ENCODE measurements at places on chromosomes 7 and 10.

DNA sequence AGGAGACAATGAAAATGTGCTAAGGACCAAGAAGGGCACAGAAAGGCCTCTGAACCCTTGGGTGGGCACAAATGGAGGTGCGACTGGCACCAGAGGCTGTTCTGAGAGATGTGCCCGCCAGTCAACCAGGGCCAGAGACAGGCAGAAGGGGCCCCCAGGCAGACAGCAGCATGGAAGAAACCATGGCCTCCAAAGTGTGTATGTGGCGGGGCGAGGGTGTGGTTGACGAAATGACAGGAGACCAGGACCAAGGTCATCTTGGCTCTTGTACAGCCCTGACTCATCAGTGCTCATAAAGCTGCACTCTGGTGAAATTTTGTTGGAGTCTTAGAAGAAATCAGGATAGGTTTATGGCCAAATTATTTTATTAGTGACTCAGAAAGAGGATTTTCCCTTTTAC is 4.0 kb upstream of the MRPS24 start:
- DNase-seq = no peak

DNA sequence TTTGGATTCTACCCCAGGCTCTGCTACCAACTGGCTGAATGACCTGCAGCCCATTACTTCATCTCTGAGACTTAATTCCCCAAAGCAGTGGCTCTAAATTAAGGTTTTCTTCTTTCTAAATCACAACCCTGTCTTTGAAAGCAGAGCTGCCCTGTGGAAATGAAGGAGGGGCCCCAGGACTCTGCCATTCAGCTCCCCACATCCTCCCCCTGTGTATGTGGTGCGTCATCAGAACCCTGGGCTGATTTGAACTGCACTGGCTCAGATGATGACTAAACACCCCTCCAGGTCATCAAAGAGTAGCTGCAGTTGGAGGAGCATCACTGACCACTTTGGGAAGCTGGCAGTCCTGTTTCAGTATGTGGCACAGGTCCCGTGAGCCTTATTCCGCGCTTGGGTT is 46.6 kb downstream of the BPGM start:
- no peak for DNase-seq

DNA sequence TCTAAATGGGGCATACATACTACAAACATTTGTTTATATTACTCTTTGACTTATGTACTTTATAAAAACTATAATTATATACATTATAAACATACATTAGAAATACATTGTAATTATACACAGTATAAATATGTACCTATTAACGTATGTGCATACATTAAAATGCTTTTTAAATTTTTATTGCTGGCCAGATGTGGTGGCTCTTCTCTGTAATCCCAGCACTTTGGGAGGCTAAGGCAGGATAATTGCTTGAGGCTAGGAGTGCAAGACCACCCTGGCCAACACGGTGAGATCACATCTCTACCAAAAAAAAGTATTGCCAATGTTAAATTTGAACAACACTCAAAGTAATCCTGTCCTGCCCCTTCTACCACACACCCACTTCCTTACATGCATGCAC is 1037.0 kb downstream of the GRM8 start:
- DNase-seq = no peak

- no peak for DNase-seq
Observed at GRCh38 chr7:97307521-97308108, 190.1 kb downstream of the SDHAF3 start.

- no peak for DNase-seq
Observed at GRCh38 chr7:44534501-44534900, 6.6 kb downstream of the NPC1L1 start.

DNA sequence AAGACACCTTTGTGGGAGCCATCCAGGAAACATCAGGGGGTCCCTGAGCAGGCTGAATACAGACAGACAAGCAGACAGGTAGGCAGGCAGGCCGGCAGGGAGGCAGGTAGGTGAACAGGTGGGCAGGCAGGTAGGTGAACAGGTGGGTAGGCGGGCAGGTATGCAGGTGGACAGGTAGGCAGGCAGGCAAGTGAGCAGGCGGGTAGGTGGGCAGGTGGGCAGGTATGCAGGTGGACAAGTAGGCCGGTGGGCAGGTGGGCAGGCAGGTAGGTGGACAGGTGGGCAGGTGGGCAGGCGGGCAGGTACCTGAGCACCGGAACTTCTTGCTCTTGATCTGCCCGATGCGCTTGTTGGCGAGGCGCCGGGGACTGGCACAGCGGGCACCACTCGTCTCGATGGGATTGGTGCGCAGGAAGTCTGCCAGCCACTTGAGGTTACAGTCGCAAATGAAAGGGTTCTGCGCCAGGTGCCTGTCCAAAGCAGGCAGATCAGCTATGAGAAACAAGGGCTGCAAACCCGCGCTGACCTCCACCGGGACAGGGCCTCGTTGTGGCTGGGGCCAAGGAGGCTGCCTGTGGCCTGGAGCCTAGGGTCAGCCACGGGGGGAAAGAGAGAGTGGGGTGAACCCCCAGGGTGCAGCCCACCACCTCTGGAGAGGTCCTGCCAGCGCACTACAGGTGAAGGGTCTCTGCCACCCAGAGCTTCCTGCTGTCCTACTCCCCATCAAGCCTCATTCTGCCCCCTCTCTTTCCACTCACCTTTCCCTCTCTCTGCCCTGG is 136.9 kb downstream of the SLIT1 start:
- no peak for DNase-seq

DNA sequence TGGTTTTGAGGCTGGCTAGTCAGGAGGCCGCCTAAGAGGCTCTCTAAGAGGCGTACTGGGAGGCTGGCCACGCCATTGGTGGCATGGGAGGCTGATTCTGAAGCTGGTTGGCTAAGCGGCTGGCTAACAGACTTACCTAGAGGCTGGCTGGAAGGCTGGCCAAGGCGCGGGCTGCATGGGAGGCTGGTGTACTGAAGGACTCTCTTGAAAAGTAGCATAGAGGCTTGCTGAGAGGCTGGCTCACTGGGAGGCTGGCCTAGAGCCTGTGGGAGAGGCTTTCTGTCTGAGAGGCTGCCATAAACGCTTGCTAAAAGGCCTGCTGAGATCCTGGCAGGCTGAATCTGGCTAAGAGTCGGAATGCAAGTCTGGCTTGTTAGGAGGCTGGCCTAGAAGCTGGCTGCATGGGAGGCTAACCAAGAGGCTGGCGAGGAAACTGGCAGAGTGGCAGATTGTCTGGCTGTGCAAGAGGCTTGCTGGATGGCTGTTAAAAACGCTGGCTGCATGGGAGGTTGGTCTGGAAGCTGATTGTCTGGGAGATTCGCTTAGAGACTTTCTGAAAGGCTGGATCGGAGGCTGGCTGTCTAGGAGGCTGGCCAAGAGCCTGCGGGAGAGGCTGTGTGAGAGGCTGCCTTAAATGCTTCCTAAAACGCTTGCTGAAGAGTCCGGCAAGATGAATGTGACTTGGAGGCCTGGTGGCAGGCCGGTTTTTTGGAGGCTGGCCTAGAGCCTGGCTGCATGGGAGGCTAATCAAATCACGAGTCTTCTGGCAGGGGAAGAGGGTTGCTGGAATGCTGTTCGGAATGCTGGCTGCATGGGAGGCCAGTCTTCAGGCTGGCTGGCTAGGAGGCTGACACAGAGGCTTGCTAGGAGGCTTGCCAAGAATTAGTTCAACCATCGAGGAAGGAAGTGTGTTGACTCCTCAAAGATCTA is 134.2 kb downstream of the OR13A1 start:
- DNase-seq = no peak

DNA sequence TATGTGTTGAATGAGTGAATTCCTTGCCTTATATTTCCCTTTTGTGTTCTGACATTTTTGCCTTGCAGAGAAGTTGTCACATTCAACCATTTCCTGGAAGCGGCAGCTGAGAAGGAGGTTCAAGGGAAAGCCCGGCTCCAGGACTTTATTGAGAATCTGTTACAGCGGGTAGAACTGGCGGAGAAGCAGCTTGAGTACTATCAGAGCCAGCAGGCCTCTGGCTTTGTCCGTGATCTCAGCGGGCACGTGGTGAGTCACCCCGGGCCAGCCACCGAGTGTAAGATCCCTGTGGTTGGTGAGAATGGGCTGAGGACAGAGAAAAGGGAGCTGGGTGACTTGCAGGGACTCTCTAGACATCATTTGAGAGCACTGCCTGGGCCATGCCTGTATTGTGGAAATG is 14.2 kb downstream of the ZNF365 start:
- DNase-seq = no peak

- no peak for DNase-seq
Observed at GRCh38 chr10:125514206-125515162, 168.5 kb downstream of the TEX36 start.

DNA sequence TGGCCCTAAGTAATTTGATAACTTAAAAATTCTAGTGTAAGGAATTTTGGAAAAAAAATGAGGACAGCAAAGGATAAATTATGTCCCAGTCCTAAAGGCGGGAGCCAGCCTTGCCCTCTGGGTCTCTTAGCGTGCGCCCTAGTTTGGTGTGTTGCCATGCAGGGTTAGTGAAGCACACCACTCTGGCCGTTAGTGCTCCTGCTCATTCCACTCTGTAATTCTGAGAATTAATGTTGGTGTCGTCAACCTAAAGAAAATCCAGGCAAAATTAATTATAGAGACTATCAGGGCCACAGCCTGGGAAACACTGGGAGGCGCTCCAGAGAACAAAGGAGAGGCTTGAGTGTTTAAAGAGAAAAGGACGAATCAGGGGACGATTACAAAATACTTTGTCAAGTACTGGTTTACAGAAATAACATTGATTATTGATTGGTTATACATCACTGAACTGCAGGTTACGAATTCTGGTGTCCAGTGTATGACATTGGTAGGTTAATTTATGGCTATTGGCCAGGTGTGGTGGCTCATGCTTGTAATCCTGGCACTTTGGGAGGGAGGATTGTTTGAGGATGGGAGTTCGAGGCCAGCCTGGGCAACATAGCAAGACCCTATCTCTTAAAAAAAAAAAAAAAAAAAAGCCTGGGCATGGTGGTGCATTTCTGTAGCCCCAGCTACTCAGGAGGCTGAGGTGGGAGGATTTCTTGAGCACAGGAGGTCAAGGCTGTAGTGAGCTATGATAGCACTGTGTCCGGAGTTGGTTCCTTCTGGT is 5.8 kb downstream of the DYNC2I1 start:
- no peak for DNase-seq

GRCh38 chr10:123024540-123024939 is 15.7 kb downstream of the ACADSB start:
- DNase-seq = no peak

GRCh38 chr10:327889-328852 is 192.9 kb downstream of the ZMYND11 start:
- no peak for DNase-seq

GRCh38 chr7:47394216-47394615 is 187.7 kb downstream of the TNS3 start:
- DNase-seq = no peak

GRCh38 chr10:6108072-6108471 is 19.2 kb downstream of the RBM17 start:
- DNase-seq = no peak

- no peak for DNase-seq
Observed at GRCh38 chr10:122290334-122290733, 19.2 kb downstream of the BTBD16 start.

GRCh38 chr7:26309089-26309488 is 17.4 kb downstream of the SNX10 start:
- DNase-seq = no peak

- no peak for DNase-seq
Observed at GRCh38 chr10:86262688-86263181, 103.9 kb downstream of the GRID1 start.

DNA sequence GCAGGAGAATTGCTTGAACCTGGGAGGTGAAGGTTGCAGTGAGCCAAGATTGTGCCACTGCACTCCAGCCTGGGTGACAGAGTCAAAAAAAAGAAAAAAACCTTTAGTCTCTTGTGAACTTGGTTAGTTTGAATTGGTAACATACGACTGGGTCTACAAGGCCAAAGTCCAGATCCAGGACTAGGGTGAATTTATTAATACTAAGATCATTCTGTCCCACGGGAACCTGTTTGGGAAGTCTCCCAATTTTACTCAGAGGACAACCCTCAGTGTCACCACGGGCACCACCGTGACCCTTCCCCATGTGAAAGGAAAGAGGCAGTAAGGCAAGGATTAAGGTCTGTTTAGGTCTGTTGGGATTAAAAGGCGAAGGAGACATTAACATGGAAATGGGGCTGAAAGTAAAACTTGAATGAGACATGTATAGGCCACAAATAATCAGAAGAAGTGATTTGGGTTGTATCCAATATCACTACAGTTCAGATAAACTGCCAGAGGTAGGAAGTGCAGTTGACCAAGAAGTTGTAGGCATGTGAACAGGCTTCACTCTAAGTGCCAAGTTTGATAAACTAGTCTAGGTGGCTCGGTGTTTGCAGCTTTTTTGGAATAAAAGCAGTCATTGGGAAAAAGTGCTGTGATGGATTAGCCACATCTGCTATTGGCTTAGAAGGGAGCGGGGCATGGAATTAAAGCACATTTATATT is 30.7 kb downstream of the MYOF start:
- DNase-seq = no peak

DNA sequence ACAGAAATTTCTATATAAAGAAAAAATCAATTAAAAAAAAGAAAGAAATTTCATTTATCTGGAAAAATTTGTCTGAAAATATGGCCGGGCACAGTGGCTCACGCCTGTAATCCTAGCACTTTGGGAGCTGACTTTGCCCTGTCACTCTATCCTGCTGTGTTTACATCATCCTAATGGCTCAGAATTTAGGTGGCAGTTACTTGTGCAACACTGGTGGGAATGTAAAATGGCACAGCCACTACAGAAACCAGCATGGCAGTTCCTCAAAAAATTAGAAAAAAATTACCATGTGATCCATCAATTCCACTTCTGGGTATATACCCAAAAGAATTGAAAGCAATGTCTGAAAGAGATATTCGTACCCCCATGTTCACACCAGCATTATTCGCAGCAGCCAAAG is 405.2 kb upstream of the AUTS2 start:
- no peak for DNase-seq

DNA sequence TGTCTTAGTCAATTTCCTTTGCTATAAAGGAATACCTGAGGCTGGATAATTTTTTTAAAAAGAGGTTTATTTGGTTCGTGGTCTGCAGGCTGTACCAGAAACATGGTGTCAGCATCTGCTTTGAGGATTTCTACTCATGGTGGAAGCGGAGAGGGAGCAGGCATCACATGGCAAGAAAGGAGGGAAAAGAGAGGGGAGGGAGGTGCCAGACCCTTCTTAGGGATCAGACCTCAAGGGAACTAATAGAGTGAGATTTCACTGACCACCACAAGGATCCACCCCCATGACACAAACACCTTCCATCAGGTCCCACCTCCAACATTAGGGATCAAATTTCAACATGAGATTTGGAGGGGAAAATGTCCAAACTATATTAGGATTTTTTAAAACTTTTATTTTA is 27.0 kb upstream of the AKR1B10 start:
- DNase-seq = no peak

- no peak for DNase-seq
Observed at GRCh38 chr10:11012421-11013295, 5.0 kb upstream of the CELF2 start.

DNA sequence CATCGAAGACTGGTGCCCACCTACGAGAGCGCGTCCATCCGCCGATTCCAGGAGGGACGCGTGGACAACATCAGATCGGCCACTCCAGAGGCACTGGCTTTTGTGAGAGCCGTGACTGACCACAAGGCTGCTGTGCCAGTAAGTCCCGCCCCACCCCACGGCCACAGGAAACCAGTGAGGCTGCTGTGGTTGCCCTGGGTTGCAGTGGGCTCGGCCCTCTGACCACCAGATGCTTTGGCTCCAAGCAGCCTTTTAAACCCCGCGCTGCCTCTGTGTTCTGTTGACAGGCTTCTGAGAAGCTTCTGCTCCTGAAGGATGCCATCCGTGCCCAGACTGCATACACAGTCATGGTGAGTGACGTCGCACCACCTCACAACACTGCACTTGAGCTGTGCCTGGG is 24.4 kb upstream of the C10orf53 start:
- no peak for DNase-seq

- no peak for DNase-seq
Observed at GRCh38 chr10:76388321-76389023, 957.0 kb downstream of the LRMDA start.

- DNase-seq = no peak
Observed at GRCh38 chr7:106829496-106829895, 35.6 kb upstream of the PIK3CG start.

All from activated naive CD4-positive, alpha-beta T cell (primary cell).